NCI-H1436 treated with DMSO at 0.1 percent for 48 hours (cell line): ENCODE measurements at places on chromosomes 7 and 10.

DNA sequence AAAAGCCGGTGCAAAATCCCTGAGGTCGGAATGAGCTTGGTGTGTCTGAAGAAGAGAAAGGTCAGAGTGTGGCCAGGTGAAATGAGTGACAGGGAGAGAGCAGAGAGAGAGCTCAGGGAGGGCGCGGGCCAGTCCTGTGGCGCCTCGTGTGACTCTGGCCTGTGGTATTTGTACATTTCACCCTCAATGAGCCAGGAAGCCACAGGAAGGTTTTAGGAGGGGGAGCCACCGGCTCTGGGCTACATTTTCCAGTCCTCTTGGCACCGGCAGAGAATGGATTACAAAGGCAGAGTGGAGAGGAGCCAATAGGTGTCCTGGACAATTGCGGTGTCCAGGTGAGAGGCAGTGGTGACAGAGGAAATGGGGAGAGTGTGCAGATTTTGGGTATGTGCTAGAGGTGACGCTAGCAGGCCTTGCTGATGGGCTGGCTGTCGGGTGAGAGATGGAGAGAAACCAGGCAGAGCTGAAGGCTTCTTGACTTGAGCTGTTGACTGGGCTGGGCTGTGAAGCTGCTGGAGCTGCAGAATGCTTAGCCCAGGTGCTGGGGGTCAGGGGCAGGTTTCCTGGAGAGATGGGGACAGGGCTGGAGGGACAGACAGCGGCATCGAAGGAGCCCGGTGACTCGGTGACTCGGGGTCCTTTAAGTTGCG, 38.1 kb downstream of the COL13A1 start:
- no peak for DNase-seq

DNA sequence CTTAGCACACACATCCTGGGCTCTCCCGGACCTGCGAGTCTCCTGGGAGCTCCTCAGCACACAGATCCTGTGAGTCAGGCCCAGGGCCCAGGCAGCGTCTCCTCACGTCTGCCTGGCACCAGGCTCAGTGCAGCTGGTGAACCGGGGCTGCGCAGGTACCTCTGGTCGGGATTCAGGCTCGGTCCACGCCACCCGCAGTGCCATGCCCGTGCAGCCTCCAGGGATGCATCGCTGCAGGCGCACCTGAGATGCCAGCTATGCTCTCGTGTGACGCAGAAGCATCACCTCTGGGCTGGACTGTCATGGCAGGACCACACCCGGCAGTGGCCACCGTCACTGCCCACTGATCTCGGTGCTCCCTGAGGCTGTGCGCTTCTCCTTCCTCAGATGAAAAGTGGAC, 52.0 kb downstream of the NKX6-2 start:
- DNase-seq = no peak

DNA sequence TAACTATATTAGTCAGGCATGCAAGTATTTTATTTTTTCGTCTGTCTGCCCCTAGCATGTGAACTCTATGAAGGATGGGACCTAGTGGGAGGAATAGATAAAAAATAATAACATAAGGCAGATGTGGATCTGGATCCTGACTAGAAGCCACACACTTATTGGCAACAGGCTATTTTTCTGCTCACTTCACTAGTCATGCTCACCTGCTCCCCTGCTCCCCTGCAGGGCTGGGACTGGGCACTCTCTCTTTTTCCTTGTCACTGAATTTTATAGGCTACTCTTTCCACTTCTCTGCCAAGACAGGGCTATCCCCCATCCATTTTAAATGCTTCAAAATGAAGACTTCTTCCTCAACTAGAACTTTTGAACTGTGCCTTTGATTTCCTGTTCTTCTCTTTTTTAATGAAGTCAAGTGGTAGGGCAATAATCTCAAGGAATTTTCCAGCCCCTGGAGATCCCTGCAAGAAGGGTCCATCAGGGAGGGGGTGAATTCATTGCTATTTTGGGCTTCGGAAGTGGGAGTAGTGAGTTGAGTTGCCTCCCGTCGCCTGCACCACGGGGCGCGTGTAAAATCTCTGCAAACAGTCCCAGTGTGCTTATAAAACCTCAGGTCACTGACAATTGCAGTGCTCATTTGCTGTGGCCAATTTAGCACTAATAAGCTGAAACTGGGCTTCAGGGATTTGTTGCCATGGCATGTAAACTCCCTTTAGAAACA, 156.7 kb upstream of the NPVF start:
- no peak for DNase-seq

DNA sequence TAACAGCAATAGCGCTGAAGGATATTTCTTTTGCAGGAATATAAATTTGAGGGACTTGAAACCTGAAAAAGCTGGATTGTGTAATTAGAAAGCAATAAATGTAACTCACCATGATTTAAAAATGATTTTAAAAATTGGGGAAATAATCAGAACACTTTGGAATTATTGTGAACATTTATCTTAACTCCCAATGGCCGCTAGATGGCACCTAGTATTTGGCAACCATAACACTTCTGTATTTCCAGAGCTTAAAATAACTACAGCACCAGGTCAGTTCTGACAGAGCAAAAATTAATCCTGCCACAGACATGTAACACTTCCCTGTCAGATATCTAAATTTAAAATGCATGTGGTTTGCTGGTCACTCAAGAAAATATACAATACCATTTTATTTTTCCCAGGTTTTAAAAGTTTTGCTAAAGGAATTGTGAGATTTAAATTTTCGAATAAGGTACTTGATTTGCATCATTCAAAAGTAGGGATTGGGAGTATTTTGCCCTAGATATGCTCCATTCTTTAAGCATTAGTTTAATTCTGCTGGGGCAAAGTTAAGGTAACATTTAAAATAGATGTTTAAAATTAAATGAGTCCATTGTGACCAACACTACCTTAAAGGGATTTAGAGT, 144.5 kb downstream of the PPP1R3A start:
- peak; percentile 7 for DNase-seq

GRCh38 chr10:110572862-110573261, 5.4 kb downstream of the SMC3 start:
- no peak for DNase-seq

DNA sequence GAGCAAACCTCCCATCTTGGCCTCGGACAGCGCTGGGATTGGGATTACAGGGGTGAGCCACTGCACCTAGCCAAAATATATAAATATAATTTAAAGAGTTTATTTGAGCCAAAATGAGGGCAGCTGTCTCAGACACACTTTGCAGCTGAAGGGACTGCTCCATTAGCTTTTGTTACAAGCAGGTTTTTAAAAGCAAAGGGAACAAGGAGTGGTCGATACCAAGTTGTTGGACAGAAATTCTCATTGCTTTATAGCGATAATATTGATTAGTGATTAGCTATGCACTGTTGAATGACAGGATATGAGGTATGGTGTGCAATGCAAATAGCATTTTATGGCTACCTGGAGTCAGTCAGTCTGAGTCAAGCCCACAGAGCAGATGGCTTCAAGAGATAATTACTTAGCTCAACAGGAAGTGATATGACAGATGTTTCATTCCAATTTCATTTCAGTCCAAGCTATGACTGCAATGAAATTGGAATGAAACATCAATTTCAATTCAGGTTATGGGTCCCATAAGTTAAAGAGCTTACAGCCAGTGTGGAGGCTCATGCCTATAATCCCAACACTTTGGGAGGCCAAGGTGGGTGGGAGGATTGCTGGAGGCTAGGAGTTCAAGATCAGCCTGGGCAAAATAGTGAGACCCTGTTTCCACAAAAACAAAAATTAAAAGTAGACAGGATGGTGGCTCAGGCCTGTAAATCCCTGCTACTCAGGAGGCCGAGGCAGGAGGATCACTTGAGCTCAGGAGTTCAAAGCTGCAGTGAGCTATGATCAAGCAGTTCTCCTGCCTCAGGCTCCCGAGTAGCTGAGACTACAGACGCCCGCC, 23.1 kb downstream of the TYW1 start:
- DNase-seq = no peak
